PC-3 (cell line): ENCODE measurements at places on chromosomes 2 and 18.
A peak's percentile ranks its signal among the peaks of the same experiment; 100 is the strongest.

DNA sequence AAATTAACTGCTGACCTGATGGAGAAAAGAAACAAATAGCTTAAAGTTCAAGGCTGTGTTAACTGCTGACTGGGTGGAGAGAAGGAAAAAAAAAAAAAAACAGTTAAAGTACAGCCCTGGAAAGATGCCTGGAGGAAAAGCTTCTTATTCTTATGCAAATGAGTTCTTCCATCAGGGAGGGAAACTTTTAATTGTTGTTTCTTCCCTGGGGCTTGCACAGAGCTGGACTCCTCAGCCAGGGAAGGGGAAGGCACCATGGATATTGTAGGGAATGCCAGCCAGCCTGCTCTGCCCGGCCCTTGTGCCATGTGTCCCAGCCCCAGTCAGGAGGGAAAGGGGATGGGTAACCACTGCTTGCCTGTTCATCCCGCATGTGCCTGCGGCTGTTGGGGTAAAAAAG lies 833.1 kb upstream of the CRIM1 start:
- no peak for DNase-seq

- DNase-seq, result no peak
Observed at GRCh38 chr18:45165871-45166270, 449.4 kb upstream of the SLC14A2 start.

DNA sequence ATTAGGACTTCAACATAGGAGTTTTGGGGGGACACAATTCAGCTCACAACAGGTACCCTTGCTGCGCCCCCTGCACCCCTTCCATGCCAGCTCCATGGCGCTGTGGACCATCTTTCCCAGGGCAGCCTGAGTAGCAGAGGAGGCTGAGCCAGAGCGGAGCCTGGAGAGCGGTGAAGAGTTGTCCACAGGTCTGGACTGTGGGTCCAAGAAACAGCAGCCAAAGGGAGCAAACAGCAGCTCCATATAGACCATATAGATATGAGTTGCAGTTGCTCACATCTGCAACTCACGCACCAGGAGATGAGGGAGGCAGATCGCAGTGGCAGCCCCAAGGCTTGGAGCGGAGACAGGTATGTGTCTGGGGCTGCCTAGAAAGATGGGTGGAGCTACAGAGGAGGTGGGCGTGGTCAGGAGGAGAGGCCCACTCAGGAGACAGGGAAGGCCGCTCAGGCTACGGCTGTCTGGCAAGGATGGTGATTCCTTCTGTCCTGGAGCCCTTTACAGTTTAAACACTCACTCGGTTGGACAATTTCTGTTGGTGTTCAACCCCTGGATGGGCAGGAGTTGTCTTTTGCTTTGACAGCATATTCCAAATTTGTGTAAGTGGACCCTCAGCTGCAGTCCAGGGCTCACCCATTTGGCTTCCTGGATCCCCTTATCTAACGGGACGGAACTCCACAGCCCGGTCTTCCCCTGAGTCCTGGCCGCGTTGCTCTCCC lies 155.1 kb downstream of the LPIN1 start:
- no peak for DNase-seq

- no peak for DNase-seq
Observed at GRCh38 chr2:109189751-109190150, 60.7 kb downstream of the SH3RF3 start.

DNA sequence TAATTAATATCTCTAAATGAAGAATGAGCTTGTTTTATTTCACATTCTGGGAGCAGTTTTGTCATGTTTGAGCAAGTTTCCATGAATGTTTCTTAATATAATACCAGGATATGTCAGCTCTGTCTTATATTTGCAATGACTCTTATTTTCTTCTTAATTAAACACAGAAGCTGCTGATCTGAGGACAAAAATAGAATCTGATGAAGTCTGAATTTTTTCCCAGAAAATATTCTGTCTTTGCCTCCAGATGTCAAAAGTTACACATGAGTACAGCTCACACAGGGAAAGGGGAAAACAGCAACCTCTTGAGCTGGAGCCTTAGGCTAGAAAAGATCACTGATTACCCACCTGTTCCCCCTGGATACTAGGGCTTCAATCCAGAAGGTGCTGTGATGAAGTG lies 606.6 kb upstream of the SYT4 start:
- DNase-seq, result no peak

GRCh38 chr2:238763471-238763995 lies 84.4 kb upstream of the TWIST2 start:
- no peak for DNase-seq

GRCh38 chr18:63559567-63560491 lies 17.7 kb downstream of the SERPINB12 start:
- DNase-seq, result no peak

GRCh38 chr2:46936566-46936965 lies 21.0 kb upstream of the MCFD2 start:
- DNase-seq, result no peak

DNA sequence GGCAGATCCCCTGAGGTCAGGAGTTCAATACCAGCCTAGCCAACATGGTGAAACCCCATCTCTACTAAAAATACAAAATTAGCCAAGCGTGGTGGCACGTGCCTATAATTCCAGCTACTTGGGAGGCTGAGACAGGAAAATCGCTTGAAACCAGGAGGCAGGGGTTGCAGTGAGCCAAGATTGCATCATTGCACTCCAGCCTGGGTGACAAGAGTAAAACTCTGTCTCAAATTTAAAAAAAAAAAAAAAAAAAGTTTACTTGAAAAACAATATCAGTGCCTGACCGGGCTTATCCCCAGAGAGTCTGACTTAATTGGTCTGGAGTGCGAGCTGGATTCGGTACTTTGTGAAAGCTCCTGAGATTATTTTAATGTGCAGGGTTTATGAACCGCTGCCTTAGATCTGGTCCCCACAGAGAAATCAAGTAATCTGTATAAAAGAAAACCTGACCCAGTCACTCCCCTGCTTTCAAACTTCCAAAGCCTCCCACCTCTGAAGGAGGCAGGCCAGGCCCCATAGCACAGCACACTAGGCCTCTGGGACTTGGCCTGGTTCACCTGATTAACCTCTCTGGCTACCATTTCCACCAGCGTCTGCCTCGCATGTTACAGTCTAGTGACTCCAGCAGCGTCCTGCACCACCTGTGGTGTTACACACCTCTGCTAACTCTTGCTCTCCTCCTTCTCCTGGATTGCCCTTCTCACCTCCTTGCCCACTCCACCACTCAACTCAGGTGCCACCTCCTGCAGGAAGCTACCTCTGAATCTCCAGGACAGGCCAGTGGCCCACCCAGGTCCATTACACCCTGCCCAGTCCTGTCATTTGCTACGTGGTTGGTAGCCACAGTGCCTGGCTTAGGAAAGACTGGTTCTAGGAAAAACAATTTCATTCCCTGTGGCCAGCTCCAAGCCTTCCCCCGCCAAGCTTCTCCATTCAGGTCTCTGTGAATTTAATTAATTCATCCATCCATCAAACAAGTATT lies 114.3 kb upstream of the PPP1CB start:
- DNase-seq, result no peak

DNA sequence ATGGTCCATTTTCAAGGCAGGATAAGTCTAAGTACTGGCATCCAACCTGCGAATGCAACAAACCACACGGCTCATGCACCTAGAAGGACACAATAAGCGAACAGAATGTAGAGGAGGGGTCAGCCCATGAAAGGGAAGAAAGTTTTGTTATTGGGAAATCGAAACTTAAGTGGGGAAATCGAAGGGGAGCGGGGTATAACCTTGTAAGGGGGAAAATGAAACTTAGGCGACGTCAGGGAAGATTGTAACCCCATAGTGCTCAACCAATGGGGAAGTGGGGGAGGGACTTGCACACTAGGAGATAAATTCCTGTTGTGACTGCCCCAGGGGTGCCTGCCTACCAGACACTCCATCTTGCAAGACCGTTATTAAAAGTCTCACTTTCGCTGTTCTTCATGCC lies 15.6 kb upstream of the OTOF start:
- no peak for DNase-seq

DNA sequence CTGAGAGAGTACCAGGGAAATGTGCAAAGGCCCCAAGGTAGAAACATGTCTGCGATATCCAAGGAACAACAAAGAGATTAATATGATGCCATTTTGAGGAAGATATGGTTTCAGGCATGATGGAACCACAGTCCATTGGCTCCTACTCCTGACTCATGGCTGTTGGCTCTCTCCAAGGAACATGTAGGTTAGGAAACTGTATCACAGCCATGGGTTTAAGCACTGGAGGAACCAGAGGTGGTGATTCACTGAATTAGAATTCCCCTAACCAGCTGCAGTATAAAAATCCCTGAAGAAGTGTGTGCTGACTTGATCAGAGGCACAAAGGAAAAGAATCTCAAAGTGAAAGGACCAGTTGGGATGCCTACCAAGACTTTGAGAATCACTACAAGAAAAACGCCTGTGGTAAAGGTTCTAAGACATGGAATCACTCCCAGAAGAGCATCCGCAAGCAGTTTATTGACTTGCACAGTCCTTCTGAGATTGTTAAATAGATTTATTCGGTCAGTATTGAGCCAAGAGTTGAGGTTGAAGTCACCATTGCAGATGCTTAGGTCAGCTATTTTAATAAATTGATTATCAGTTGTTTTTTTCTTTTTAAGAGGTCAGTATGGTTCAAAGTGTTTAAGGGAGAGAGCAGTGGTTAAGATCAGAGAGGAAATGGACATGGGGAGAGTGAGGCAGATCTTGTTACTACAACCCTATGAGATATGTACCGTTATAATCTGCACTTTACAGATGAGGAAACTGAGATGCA lies 110.7 kb upstream of the OTX1 start:
- peak; percentile 24 for DNase-seq

DNA sequence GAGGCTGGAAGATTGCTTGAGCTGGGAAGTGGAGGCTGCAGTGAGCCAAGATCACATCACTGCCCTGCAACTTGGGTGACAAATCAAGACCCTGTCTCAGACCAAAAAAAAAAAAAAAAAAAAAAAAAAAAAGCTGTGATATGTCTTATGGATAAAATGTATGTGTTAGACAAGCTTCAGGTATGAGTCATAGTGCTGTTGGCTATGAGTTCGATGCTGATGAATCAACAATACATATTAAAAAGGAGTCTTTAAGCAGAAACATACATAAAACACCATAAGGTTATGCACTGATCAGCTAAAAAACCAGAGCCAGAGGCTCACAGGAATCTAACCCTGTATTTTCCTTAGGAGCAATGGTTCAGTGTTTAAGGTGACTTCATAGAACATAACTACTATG lies 332.3 kb downstream of the NCKAP5 start:
- peak; percentile 70 for DNase-seq

DNA sequence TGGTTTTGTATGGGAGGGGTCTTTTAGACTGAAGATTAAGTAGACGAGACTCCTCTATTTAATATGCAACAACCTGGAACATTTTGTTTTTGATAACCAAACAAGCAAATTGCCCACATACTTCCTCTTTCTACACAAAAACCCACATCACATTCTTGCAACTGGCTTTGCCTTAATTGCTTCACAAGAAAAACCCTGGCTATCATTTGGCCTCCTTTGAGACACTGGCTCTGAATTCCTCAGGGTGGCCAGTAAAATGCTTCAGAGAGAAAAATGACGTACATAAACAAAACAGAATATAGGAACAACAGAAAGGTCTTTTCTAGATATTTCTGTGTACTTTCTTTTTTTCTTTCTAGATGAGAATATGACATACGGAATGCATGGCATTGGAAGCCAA lies 103.0 kb downstream of the TRIB2 start:
- DNase-seq, result no peak

DNA sequence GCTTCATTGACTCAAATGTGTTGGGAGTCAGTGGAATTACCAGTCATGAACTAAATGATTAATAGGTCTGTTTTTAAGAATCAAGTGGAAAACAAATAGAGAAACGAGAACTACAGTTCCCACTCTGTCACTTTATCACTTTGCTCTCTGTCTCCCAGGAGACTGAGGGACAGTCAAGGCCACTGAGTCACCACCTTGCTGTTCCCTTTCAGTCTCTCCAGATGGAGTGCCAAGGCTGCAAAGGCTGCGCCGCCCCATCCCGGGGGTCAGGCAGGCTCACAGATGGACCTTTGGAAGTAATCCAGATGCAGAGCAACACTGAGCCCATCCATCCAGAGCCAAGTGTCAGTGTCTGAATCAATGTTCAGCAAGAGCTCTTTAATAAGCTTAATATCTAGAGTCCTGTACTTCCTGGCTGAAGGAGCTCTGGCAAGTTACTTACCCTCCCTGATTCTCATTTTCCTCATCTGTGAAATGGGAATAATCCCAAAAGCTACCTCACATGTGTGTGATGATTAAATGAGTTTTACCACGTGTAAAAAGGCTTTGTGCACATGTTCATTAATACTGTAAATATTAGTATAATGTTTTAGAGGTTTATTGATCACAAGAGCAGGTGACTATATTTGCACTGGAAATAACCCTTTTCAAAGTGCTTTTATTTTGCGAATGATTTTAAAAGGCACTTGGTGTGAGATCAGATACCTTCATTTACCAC lies 43.0 kb upstream of the EFEMP1 start:
- DNase-seq, result no peak

- peak; percentile 19 for DNase-seq
Observed at GRCh38 chr18:25305584-25305983, 46.4 kb downstream of the ZNF521 start.

- DNase-seq, result peak; percentile 58
Observed at GRCh38 chr2:37301408-37301807, 23.2 kb downstream of the PRKD3 start.

DNA sequence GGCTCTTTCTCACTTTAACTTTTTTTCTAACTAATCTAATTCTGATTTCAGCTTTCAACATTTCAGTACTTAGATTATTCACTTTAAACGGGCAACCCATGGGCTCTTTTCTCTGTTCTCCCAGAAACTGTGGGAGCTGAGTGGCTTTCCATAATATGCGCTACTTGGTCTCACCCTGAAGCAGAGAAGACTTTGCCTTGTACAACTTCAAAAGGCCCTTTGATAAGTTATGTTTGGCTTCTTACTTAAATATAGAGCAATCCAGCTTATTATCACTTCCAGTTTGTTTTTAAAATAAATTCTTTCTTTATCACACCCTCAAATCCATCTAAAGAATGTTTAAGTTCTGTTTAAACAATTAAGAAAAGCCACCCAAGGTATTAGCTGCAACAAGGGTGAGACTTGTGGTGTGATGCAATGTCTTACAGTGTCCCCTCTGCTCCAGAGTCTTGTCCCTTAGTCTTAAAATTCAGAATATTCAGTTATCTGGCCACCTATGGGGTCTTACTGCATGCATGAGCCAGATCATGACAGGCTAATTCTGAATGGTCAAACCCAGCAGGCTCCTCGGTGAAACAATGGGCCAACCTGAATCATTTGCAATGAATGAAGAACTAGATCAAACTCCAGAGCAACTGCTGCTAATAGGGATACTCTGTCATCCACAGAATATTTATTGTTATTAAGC lies 38.8 kb downstream of the GCG start:
- DNase-seq, result no peak
